ENCODE measurements at places on chromosomes 11 and 22.

- no peak for DNase-seq
Measured at GRCh38 chr22:48106215-48106614, 1343.8 kb downstream of the TBC1D22A start.

- no peak for DNase-seq
Measured at GRCh38 chr22:38155703-38156102, 25.9 kb downstream of the PLA2G6 start.

GRCh38 chr11:112404112-112404511 lies 143.5 kb upstream of the PLET1 start:
- DNase-seq = no peak

GRCh38 chr11:107564877-107565218 lies 687 bp downstream of the ALKBH8 start:
- no peak for DNase-seq

- DNase-seq = peak; percentile 67
Measured at GRCh38 chr11:64876835-64877341, 1.5 kb downstream of the EHD1 start.

GRCh38 chr11:130760515-130761125 lies 155.7 kb downstream of the SNX19 start:
- no peak for DNase-seq

DNA sequence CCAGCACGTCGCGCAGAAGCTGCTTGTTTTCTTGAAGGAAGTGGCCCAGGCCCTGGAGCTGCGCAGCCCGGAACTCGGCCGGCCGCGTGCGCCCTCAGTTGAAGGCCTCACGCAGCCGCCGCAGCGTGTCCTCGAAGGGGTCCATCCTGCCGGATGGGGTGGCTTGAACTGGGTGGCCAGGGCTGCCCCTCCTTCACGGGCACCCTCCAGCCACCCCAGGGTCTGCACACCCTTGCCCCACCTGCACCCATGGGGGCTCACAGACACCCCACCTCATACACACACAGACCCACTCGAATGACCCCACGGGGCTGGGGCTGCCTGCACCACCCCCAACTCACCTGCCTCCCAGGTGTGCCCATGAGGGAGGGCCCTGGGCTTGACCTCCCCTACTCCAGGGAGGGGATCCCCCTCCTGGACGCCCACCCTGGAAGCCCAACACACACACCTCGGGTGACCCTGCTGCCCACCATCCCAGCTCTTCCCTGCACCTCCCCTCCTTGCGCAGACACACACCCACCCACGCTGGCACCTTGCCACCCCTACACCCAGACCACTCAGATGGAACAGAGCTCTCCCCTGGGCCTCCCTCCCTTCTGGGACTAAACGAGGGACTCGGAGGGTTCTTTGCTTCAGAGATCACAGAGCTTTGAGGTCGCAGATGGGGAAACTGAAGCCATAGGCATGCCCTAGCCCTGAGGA lies 6.8 kb downstream of the ALDH3B2 start:
- DNase-seq = no peak

DNA sequence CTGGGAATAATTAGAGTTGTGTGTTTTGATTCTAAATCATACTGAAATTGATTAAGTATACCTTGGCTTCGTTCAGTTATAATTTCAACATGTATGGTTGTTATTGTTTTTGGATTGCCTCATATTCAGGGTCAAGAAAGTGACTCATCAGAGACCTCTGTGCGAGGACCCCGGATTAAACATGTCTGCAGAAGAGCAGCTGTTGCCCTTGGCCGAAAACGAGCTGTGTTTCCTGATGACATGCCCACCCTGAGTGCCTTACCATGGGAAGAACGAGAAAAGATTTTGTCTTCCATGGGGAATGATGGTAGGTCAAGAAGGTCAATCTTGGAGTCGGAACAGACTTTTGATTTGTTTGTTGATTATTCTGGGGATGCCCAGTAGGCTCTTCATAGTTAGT lies 40.4 kb downstream of the KMT2A start:
- no peak for DNase-seq

GRCh38 chr11:17145972-17146371 lies 61.8 kb downstream of the PIK3C2A start:
- no peak for DNase-seq

- DNase-seq = no peak
Measured at GRCh38 chr11:34215806-34216453, 110.5 kb downstream of the NAT10 start.

DNA sequence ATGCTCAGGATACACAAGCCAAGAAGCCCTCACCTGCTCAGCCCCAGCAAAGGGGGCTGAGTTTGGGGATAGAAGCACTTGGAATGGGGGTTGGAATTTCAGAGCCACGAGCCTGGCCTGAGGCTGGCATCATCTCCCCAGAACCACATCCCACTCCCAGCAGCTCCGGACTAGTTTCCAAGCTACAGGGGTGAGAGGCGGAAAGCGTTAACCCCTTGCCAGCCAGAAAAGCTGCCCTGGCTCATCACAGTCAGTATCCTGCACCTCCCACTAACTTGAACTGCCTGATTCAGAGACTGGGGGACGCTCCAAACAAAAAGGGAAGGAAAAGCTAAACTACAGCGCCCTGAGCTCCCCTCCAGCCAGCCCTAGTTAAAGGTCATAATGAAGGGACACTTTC lies 19.0 kb upstream of the CHST1 start:
- no peak for DNase-seq

GRCh38 chr11:18243783-18244362 lies 4.6 kb downstream of the SAA2 start:
- peak; percentile 72 for DNase-seq

DNA sequence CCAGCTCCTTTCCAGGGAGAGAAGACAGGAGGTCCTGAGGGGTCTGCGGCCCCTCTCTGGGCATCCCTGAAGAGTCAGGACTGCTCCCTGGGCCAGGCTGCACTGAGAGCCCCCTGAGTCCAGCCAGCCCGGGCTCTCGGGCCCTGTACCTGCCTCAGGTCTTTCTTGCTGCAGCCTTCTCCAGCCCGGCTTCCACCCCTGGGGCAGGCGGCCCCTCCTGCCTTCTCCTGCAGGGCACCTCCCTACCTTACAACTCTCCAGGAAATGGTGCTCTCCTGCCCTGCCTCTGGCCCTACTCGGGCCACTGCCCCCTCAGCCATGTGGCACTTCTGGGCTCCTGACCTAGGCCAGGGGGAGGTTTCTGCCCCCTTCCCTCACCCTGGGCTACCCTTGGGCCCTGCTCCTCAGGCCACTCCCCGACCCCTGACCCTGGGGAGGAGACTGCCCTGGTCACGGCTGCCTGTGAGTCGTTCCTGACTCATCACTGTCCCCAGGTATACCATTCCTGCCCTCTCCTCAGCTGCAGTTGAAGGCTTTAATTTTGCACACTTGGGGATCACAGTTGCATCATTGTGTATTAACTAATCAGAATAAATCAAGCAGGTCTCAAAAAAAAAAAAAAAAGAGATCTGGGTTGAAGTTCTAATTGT lies 251.1 kb downstream of the NXPE2 start:
- no peak for DNase-seq

DNA sequence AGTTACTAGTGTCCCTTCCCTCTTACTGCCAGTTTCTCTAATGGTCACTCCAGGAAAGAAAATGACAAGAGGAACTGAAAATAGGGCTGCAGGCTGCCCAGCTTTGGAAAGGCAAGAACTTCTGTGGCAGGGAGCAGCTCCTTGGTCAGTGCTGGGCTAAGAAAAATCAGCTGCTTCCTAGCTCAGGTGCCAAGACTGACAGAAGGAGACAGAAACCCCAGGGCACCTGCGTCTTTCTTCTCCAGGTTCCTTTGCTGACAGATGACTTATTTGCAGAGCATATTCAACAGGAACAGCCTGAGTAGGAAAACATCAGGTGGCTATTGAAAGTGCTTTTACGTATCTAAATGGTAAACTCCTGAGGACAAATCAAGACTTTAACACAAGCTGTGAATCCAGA lies 25.4 kb downstream of the MAML2 start:
- DNase-seq = no peak

- no peak for DNase-seq
Measured at GRCh38 chr11:38272376-38272775, 1674.3 kb upstream of the RAG2 start.

DNA sequence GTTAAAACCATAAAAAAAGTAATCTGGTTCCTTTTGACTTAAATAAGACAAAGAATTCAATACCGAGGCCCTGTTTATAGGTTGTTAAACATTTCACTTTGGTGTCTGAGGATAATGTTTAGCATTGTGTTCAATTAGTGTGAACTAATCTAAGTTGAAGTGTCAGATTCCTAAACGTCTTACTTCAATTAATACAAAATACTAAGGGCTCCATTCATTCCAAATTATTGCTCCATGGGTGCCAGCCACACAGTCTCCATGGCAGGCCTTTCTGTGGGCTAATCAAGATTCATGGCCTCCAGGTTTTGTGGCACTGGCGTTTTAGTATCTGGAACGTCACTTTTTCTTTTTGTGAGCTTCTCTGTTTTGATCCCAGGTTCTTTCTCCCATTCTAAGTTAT lies 89.4 kb downstream of the TMEM135 start:
- no peak for DNase-seq

DNA sequence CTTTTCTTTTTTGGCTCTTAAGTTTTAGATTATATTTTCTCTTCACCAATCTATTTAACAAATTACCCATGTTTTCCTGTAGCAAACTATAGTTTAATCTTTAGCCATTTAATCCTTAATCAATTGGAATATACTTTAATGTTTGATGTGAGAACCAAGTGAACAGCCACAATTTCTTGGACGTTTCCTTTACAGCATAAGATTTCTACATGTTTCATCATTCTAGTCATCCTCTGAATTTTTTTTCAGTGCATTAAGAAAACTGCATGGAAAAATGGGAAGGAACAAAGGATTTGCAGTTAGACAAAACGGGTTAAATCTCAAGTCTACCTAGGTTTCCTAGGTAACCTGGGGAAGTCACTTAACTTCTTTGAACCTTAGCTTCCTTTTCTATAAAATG lies 507.1 kb upstream of the CCDC90B start:
- no peak for DNase-seq

GRCh38 chr11:41461057-41461681 lies 1.7 kb upstream of the LRRC4C start:
- DNase-seq = peak; percentile 25

GRCh38 chr11:7261578-7261977 lies 9.9 kb downstream of the SYT9 start:
- DNase-seq = no peak

GRCh38 chr11:66360406-66361073 lies 11.0 kb downstream of the SLC29A2 start:
- no peak for DNase-seq

DNA sequence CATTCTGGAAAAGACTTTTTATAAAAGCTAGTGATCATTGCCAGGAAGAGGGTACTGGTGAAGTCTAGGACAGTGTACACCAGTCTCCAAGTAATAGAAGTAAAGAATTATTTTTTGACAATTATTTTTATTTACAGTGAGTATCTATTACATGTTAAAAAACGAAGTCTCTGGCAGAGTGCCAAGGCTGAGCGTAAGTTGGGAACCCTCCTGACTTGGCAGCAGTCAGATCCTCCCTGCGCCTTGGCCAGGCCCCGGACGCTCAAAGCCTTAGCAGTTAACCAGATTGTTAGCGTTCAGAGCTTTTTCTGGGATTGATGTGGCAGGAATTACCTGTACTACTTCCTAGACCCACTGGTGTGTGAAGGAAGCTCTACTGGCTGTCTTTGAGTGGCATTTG lies 38.1 kb upstream of the CTTN start:
- no peak for DNase-seq

- no peak for DNase-seq
Measured at GRCh38 chr11:63563201-63564055, at the start of gene PLAAT2. TSS of gene PLAAT2 (minus strand) at chr11:63563379. CDS start at chr11:63563324, 55 bp downstream.

GRCh38 chr22:34414467-34415440 lies 494.5 kb upstream of the LARGE1 start:
- peak; percentile 80 for DNase-seq

GRCh38 chr11:128555606-128556005 lies 31.8 kb downstream of the ETS1 start:
- peak; percentile 28 for DNase-seq

DNA sequence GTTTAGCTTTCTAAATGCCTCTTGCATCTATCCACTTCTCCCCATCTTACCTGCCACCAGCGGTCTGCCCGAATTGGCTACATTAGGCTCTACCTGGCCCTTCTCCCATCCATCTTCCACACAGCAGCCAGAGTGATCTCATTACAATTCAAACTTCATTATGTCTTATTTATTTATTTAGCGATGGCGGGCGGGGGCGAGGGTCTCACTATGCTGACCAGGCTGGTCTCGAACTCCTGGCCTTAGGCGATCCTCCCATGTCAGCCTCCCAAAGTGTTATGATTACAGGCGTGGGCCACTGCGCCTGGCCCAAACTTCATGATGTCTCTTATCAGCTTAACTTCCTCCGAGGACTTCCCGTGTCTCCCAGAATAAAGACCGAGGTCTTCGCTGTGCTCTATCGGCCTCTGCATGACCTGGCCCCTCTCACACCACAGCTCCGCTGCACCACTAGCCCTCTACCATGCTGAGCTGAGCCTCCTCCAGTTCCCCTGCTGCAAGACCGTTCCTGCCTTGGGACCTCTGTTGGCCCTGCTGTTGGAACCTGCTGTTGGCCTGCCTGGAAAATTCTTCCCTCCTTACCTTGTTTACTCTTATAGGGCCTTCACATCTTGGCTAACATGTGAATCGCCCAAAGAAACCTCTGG lies 870 bp upstream of the CTTN start:
- DNase-seq = no peak

GRCh38 chr11:64675450-64676260 lies 47.3 kb downstream of the NRXN2 start:
- DNase-seq = peak; percentile 55

GRCh38 chr22:17810570-17811116 lies 36.4 kb upstream of the BID start:
- DNase-seq = no peak

DNA sequence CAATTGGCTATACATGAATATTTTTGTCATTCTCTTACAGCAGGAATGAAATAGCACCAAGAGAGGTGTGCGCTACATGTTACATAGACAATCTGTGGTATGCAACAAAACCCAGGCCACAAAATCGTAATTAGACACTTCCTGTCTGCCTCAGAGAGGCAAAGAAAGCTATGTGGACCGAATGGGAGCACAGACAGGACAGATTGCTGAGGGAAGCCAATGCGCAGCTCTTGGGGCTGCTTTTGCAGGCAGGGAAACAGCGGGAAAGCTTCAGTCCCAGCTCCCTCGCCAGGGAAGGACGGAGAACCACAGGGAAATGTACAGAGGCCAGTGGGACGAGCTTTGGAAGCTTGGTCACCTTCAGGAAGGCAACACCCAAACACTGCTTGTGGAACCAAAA lies 40.9 kb downstream of the SERPINH1 start:
- no peak for DNase-seq

- no peak for DNase-seq
Measured at GRCh38 chr22:18095101-18095805, 15.4 kb upstream of the TUBA8 start.

- DNase-seq = no peak
Measured at GRCh38 chr11:121586750-121587149, 134.0 kb upstream of the SORL1-AS1 start.
